CD4-positive, alpha-beta T cell (primary cell): ENCODE measurements at places on chromosomes 16 and 17.

DNA sequence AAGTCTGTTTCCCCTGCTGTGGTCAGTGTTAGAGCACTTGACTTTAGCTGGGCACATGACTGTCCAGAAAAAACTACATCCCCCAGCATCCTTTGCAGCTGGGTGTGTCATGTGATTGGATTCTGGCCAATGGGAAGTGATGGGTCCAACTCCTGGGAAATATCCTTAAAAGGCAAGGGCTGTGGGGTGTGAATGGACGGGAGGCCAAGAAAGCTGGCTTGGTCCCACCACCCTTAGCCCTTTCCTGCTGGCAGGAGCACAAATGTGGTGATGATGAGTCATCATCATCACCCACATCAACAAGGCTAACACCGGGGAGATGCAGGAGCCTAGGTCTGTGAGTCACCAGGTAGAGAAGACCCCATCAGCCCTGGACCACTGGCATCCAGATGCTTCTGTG, 341.7 kb downstream of the C16orf95 start:
- no peak for DNase-seq

GRCh38 chr16:9545522-9546437, 454.3 kb downstream of the HAPSTR1 start:
- no peak for DNase-seq

GRCh38 chr16:30786115-30786935, 680 bp downstream of the ZNF629 start:
- no peak for DNase-seq

DNA sequence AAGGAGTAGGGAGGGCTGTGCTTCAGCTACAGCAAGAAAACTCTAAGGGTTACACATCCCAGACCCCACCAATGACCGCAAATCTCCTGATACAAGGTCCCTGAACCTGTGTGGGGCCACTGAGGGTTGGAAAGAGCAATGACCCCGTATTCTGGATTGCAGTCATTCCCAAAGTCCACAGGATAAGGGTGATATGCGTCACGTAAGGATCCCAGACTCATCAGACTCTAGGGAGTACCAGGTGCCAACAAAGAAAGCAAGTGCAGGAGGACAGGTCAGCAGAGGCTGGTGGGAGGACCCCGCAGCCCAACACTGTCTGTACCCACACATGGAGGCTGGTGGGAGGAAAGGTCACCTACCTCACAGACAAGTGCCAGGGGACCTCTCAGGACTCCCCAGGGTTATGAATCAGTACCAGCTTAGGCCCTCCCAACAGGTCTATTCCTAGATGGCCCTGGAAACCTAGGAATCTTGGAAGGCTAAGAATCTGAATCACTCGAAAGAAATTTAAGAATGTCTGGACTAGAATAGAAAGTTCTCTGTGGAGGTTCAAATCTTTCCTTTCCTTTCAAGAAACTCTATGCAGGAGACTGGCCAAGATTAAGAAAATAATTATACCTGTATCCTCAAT, 16.2 kb downstream of the PITPNA start:
- DNase-seq: no peak

DNA sequence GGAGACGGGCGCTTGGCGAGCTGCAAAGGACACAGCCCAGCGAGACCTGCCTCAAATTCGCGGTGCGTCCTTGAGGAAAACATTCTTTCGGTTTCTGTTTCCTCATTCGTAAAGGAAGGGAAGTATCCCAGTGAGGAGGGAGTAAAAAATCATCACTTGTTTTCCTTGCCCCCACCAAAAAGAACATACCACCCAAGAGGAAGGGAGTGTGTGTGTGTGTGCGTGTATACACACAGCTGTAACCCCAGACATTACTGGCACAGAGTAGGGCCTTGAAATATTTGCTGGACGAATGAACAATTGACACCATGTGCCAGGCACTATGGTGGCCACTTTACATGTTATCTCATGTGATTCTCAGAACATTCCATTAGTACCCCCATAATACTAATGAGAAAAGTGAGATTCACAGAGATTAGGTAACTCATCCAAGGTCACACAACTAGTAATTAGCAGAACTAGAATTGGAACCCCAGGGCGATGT, 1.9 kb upstream of the MATCAP1 start:
- DNase-seq: no peak

GRCh38 chr16:72884573-72884972, 163.4 kb downstream of the ZFHX3 start:
- DNase-seq: no peak

GRCh38 chr17:49959183-49959935, 9.6 kb upstream of the DLX4 start:
- DNase-seq: no peak

DNA sequence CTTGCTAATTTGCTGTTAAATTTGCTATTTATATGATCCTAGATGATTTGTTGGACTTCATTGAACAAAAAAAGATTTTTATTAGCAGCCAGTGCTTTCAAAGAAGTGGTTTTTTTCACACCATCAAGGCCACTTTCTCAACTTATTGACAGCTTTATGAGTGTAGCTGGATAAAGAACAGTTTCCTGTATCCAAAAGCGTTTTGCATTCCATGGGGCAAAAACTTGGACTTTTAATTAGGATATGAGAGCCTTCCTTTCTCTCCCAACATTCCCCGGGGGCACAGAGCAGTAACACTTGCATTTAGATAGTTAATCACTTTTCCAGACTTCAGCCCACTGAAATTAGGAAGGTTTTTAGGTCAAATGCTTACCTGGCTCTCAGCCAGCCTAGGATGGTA, 177.1 kb upstream of the ELAC2 start:
- no peak for DNase-seq
